ENCODE measurements at places on chromosomes 3 and 15.

DNA sequence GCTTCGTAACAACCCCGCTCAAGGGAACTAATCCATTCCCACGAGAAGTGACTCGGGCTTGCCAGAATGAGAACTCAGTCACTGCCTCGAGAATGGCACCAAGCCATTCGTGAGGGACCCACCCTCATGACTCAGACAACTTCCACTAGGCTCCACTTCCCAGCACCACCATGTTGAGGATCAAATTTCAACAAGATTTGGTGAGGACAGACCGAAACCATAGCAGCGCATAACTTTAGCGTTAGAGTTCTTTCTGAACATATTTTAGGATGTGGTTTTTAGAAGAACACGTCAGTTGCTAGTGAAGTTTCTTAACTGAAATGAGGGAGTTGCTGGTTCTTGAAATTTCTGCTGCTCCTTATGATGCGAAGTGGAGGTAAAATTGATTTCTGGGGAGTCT is 13.5 kb downstream of the PTPRG start:
- DNase-seq: no peak

GRCh38 chr15:38427380-38427779 is 26.5 kb upstream of the FAM98B start:
- no peak for DNase-seq

DNA sequence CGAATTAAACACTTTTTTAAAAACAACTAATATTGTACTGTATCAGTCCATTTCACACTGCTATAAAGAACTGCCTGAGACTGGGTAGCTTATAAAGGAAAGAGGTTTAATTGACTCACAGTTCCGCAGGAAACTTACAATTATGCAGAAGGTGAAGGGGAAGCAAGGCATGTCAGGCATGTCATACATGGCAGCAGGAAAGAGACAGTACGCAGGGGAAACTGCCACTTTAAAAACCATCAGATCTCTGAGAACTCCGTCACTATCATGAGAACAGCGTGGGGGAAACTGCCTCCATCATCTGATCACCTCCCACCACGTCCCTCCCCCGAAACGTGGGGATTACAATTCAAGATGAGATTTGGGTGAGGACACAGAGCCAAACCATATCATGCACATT is 162.8 kb upstream of the TPM1 start:
- no peak for DNase-seq

GRCh38 chr3:195059006-195059350 is 212.0 kb downstream of the XXYLT1 start:
- DNase-seq: no peak

DNA sequence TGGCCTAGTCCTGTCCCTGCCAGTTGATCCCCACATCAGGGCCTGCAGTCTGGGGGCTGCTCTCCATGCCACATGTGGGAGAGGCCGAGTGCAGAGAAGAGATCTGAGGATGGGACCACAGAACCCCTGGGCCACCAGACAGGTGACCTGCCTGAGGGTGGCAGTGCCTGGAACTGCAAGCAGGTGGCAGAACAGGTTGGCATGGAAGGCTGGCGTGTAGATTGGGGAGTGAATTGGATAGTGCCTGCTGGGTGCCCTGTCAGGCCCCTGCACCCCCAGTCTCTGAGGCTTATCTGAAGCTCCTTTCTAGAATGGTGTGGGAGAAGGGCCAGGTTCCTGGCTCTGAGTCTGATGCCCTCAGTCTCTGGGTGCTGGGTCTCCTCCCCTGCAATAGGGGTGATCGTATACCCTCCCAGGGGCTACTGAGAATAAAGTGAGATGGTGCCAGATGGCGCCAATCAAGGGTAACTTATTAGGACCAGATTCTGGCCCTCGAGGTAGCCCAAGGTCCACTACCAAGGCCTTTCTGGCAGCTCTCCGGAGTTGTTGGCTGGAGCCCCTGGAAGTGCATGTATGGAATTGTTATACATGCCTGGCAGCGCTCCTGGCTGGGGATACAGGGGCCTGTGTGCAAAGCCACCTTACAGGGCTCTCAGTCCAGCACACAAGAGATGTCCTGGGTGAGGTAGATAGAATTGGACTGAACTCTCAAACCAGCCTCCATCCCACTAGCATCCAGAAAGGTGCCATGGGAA is 15.7 kb downstream of the C3orf18 start:
- DNase-seq: no peak

DNA sequence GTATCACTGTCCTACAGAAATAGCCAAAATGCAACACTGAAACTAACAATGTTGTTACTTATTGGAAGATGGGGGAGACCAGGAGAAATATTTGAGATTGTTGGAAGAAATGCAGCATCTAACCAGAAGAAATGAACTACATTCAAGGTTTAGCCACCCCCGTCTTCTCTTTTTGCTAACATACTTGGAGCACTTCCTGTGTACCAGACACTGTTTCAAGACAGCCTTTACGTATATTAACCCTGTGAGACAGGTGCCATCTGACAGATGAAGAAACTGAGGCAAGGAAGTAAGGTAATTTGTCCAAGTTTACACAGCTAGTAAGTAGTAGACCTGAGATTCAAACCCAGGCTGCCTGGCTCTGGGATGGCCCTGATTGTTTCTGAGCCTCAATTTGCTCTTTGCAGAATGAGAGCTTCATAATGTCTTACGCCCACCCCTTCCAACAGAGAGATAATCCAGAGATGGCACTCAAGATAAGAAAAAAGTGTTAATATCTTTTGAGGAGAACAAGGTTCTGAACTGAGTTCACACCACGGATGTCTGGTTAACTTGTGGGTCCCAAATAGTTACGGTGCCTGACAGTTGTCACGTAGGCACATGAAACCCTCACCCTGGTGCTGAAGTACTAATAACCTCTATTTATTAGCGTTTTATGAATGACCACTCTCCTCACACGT is 26.1 kb downstream of the RASGRP1 start:
- no peak for DNase-seq

DNA sequence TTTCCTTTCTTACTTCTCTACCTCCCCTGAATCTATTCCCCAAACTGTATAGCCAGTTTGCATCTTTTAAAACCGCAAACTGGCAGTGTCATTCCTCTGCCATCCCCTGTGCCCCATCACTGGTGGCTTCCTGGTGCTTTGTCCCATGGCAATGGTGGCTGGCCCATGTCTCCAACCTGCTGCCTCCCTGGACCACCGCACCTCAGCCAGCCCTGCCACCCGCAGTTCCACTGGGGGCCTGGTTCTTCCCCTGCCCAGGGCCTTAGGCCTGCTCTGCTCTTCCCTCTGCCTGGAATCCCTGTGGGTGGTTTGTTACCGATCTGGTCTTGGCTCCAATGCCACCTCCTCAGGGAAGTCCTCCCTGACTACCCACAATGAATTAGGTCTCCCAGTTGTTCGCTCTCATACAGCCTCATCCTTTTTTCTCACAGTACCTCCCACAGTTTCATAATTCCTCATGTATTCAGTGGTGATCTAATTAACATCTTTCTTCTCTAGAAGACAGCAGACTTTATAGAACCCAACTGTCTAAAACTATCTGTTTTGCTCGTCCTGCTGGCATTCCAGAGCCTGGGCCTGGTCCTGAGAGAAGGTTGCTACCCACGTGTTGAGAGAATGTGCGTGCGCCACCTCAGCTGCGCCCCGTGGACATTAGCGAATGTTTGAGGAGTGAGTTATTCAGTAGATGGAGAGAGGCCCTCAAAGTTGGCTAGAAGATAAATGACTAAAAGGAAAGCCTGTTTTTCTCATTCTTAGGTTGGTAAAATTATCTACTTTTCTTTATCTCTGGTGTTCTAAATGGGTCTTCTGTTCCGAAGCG is 130.1 kb downstream of the DNAJB8 start:
- no peak for DNase-seq

DNA sequence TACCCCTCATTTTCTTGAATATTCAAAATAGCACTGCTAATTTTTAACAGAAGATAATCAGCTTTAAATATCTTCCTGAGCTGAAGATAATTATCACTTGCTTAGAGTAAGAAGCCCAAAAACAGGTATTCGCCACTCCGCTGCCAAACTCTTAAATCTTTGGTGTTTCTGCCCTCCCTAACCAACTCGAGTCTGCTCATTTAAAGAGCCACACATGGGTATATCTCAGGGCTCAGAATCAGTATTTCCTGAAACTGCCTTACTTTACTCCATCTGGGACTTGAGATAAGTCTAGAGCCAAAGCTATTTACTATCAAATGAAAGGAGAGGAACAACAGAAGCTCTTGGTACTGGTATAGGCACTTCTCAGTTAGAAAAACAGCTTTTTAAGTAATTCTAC is 10.8 kb downstream of the PDCD10 start:
- no peak for DNase-seq

GRCh38 chr3:173708191-173708590 is 310.6 kb downstream of the NLGN1 start:
- no peak for DNase-seq

GRCh38 chr3:185982632-185983031 is 44.8 kb upstream of the TRA2B start:
- no peak for DNase-seq
